Lower leg skin (tissue), 4 donors: ENCODE measurements at places on chromosomes 12 and 14. TPM values are rescaled to one million over a fixed set of nuclear protein-coding genes. Genes with fewer than 3 reads are reported as not detected.
A peak's percentile ranks its signal among the peaks of the same experiment; 100 is the strongest.

The TMEM132C gene
- total RNA-seq, result 3.7 TPM

The KRT72 gene
- total RNA-seq, result 2.5 TPM

The RGS6 gene
- total RNA-seq, result 0.84 TPM

The PTCSC3 gene
- not detected for total RNA-seq

The CLEC12A gene
- total RNA-seq, result not detected

The COX8C gene
- not detected for total RNA-seq

The ITPR2 gene
- 54.4 TPM for total RNA-seq

The MLEC gene
- total RNA-seq, result 43.8 TPM

The TSPAN19 gene
- total RNA-seq, result not detected

The C12orf54 gene
- not detected for total RNA-seq

The BDKRB1 gene
- total RNA-seq, result 5.4 TPM

The TMEM117 gene
- total RNA-seq, result 23.6 TPM

The SPTB gene
- total RNA-seq, result 1.3 TPM

DNA sequence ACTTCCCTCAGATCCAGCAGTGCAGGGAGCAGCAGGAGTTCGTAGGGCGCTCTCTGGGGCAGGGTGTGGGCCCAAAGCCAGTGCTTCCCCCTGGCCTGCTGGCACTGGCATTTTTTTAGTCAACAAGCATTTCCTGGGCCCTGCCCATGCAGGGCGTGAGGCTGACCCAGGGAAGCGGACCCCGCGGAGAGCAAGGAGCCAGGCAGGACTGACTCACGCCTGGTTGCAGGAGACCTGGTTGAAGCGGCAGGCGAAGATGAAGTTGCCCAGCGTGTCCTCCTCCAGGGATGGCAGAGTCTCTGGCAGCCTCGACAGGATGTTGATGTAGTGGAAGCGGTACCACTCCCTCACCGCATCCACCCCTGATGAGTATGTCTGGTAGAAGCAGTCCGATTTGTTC is 13.5 kb downstream of the SCNN1A start:
- DNase-seq, result peak; percentile 92

- DNase-seq, result no peak
These were observed 57.9 kb downstream of the AVPR1A start for GRCh38 chr12:63093084-63093483.

DNA sequence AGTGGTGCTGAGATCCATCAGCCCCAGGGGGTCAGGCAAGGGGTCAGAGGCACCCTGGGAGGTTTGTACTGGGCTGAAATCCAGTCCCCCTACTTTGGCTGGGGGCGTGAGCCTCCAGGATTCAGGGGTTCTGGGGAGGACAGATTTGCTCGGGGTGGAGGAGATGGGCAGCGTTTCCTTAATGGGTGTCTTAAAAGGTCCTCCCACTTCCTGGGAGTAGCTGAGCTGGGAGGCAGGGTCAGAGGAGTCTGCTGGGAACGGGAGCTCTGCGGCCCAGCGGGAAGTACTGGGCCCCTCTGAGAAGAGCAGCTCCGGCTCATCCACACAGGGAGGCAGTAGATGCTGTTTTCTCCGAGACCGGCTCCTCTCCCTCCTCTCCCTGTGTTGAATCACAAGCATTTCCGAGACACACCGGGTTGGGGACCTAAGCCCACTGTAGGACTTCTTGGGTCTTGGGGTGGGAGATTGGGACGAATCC is 2.1 kb upstream of the TEX52 start:
- DNase-seq, result no peak

DNA sequence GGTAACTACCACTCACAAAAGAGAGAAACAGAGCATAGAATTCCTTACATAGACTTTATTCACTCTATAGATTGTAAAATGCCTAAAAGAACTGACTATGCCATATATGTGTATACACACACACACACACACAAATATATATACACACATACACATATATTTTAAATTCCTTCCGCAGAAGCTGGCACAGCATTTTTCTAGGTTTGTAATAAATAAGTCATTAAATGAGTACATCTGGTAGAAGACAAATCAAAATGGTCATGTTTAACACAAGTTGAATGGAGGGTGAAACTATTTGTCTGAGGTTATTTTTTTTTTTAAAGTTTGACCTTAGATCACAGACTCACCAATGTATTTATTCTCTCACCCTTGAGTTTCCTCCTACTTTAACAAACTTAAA is 58.2 kb downstream of the CCER1 start:
- no peak for DNase-seq

DNA sequence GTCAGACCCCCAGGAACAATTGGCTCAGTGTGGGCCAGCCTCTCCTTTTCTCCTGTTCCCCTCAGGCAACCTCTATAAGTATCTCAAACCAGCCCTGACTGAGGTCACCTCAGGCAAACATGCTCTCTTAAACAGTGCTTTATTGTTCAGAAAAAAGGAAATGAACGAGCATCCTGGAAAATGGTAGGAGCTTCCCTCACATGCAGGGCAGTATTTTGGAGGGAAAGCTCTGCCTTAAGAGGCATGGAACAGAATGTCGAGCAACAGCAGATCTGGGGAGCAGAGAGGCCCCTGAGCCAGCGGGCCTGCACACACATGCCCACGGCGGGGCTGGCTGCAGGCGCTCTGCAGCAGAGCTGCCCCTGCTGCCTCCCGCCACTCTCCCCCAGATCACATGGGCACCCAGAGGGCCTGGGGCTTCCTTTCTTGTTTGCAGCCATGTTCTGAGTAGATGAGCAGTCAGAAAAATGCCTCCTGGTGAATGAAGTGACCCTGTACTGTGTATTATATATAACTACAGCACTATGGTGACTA is 42.0 kb downstream of the MOK start:
- no peak for DNase-seq

GRCh38 chr14:67514650-67515385 is 18.3 kb upstream of the PLEKHH1 start:
- DNase-seq, result no peak

DNA sequence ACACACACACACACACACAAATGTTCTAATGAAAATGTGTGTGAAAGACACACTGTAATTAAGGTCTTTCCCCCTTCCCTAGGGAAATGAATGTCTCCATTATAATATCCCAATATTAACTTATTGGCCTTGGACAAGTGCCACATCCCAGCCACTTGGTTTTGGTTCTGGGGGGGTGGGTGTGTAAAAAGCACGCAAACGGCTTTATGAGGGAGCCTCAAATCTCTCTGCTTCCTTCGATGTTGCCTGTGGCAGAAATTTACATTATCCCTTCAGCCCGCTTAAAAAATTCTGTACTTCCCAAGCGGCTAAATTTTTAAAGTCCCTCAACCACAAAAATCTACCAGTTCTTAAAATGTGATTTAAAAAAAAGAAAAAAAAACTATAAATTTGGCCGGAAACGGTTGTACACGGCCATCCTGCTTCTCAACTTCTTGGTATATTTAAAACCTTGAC is 432 bp downstream of the C14orf93 start:
- no peak for DNase-seq

DNA sequence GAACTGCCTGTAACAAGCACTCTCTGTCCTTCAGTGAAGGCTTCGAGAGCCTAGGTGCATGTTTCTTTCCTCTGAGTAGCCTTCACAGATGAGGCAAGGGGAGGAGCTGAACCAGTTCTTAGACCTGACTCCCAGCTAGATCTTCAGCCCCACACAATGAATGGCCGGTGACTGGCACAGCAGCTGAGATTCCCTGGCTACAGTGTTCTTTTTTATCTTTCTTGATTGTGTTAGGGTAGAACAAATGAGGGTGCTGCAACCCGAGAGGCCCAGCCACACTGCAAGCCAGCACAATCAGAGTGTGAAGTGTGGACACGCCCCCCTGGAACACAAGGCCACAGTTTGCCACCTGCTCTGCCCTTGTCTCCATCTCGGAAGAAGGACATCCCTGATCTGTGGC is 19.1 kb upstream of the COL2A1 start:
- peak; percentile 65 for DNase-seq

- DNase-seq, result no peak
These were observed 93.2 kb downstream of the NKX2-1 start for GRCh38 chr14:36426836-36427235.

- DNase-seq, result no peak
These were observed 67.4 kb downstream of the DAD1 start for GRCh38 chr14:22521449-22522239.

GRCh38 chr12:69623970-69624369 is 13.3 kb upstream of the LRRC10 start:
- DNase-seq, result peak; percentile 81

GRCh38 chr14:103562429-103563225 is at the start of the genes BAG5 and COA8:
Gene BAG5, minus strand, starts transcription at chr14:103562657. Its CDS starts 1,493 bp downstream, at chr14:103561164.
Gene COA8, plus strand, starts transcription at chr14:103562960. Its CDS starts 42 bp downstream, at chr14:103563002.
- DNase-seq, result peak; percentile 97

DNA sequence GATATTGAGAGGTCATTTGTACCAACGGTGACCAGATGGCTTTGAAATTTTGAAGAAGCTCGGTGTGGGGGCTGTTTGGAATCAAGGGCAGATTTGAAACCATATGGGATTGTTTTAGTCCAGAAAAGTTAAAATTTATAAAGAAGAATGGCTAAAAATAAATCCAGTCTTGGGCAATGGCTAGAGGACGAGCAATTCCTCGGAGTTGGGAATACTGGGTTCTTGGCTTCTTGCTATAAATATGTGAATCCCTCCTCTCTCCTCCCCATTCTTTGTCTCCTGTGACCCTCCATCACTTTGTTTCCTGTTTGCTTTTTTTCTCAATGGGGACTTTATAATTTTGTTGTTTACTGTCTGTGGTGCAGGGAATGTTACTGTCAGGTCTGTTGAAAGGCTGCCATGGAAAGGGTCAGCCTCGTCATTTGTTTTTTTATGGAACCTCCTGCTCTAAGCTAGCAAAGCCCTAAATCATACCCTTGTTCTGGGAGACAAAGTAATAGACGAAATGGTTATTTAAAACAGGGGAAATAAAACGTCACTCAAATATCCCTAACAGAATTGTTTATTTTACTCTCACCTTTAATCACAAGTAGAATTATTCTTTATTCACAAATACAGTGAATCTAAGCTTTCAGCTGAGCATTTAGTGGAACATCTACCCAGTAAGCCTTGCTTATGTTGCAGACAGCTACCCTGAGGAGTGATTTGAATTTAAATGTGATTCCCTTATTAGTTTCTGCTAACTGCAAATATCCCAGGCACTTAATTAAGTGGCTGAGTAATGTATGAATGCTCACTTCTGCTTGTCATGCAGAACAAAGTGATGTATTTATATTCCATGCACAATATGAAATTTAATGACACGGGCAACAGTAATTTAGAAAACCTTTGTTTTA is 273.1 kb upstream of the NOVA1 start:
- peak; percentile 66 for DNase-seq

- DNase-seq, result peak; percentile 53
These were observed 123.6 kb downstream of the SMOC1 start for GRCh38 chr14:70002589-70003346.

DNA sequence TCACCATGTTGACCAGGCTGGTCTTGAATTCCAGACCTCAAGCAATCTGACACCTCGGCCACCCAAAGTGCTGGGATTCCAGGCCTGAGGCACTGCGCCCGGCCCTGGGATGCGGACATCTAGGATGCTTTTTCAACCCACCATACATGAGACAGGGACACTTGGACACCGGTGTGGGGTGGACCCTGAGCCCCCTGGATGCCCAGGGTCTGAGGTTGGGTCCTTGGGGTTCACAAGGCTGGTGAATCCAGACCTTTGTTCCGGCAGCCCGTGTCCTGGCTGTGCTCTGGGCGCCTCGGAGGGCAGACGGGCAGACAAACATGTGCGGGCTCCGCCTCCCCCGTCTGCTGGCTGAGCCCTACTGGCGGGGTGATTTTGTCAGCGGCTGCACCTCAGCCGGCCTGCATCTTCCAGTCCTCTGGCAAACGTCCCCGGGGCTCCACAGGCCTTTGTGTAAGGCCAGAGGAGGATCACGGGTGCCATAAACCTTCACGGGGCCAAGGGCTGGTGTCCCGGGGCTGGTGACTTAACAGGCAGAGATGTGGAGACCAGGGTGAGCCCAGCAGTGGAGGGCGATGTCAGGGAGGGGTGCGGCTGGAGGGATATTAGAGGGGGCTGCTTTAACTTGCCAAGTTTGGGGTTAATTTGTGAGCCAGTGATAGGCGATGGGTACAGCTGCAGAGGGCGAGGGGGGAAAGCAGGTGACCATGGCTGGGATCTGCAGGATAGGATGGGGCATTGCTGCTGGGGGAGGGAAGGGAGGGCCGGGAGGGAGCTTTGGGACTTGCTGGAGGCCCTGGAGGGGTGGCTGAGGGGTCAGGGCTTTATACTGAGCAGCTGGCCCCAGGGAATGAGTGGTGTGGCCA is 5.8 kb downstream of the ASPG start:
- DNase-seq, result no peak

DNA sequence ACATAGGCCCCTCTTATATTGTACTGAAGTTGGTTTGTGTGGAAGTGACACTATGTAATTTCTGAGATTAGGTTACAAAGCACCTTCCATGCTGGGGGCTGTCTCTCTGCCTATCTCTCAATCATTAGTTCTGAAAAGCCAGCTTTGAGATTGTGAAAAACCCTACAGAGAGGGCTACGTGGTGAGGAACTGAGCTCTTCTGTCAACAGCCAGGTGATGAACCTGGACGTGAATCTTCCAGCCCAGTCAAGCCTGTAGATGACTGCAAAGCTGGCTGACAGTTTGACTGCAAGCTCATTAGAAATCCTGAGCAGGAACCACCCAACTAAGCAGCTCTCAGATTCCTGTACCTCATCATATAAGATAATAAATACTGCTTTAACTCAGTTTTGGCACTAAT is 36.3 kb upstream of the BBS10 start:
- no peak for DNase-seq
